ENCODE measurements at places on chromosomes 7 and 10. TPM values are rescaled to one million over a fixed set of nuclear protein-coding genes. Genes with fewer than 3 reads are reported as not detected.
A peak's percentile ranks its signal among the peaks of the same experiment; 100 is the strongest.

Gene SPDYE9
- not detected for total RNA-seq

Gene MIOS
- 57.0 TPM for total RNA-seq

DNA sequence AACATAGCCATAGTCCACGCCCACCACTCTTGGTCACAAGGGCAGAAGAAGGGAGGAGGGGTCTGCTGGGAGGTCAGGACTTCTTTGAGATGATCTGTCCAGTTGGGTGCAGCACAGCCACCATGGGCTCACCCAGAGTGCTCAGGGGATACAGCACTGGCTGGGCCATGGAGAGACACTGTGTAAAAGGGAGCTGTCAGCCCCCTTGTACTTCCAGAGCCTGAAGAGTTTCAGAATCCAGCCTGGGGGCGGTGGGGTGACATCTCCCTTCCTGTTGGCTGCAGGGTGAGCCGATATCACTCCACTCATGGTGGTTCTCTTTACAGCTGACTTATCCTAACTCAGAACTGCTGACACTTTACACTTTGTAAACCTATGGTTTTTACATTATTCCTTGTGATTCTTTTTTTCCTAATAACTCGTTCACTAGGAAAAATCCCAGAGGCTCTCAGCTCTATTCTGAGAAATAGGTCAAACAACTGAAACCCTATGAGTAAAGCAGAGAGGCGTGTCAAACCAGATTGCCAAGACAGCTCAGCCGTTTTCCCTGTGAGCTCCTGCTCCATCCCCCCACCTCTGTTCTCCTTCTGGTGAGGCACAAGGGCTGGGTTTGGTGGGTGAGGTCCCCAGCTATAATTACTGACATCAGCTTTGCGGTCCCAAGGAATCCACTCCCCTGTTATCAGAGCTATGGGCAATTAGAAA lies 3.2 kb upstream of the MRPS24 start:
- peak; percentile 43 for DNase-seq

DNA sequence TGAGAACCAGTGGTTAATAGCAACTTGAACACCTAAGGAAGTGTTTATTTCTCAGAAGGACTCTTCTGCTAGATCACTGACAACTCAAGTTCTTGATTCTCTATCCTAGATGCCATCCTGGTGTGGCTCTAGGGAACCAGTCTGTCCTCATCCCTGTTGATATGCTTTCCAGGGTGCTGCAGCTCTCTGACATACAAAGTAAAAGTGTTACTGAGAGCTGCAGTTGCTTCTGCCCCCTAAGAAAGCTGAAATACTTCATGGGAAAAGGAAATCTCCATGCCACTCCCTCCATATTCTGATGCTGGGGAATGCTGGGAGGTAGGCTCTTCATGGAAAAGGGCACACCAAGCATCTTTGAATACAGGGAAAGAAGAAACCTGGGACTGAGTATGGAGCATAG lies 168.1 kb downstream of the KLF6 start:
- no peak for DNase-seq

DNA sequence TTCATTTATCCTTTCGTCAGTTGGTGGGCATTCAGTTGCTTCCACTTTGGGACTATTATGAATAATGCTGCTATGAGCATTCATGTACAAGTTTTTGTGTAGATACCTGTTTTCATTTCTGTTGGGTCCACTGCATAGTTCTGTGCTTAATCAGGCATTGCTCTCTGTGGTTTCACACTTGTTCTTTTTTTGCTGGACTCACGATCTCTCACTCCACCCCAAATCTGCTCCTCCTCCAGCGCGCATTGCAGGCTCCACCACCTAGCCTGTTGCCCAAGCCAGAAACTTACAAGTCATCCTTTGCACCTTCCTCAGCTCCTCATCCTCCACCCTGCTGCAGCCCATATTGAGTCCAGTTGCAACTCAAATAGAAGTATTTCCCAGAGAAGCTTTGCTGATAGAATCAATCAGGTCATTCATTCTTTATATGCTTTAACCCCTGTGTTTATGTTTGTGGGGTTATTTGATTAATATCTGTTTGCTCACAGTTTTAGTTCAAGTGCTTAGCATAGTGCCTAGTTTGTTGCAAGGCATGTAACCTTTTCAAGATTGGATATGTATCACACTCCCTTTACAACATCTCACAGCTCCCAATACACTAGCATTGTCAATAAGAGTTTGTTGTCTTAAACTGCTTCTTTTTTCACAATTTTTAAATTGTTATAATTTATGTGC lies 16.6 kb upstream of the AFAP1L2 start:
- no peak for DNase-seq

DNA sequence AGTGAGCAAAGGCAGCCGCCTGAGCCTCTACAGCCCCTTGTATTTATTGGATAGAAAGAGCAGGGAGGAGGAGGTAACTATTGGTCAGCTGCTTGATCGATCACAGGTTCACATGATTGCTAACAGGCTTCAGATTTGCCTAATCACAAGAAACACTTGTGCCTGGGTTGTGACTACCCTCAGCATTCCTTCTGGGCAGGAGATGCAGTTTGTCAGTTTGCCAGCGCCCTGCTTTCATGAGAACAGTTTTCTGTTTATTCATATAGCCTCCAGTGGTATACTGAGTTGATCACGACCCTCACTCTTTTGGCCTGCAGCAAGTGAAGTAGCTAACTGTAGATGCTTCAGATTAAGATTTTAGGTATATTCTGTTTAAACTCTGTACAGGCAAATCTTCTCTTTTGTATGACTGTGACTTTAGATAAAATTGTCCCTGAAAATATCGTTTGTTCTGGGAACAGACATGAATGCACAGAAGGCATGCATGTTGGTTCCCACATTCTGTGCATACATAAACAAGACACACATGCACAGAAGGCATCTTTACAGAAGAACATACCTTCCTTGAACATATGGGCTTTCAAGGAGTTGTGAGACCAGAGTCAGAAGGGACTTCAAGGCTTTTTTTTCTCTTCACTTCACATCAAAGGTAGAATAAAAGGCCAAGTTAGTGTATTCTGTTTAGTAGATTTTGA lies 422.4 kb upstream of the STEAP1 start:
- DNase-seq: no peak

All from cerebellum (tissue), 4 donors.